ENCODE measurements at places on chromosomes 7 and 10.

GRCh38 chr7:106180721-106181120 is 68.6 kb upstream of the SYPL1 start:
- no peak for DNase-seq

- DNase-seq = no peak
Observed at GRCh38 chr7:17952387-17952786, 12.1 kb upstream of the SNX13 start.

DNA sequence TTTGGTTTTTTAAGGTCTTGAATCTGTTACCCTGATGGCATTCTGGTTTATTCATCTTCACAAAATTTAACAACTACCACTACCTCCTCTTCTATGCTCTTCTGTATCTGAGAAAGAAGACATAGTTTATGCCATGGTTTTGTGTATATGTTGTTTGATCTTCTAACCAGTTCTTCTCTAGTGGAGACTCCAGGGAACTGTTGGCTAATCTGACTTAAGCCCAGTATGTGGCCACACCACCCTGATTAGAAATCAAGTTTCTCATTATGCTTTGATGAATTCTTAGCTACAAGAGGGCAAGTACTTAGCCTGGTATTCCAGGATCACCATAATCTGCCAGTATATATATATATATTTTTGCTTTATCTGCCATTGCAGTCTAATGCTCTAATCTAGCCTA is 99.5 kb upstream of the MXI1 start:
- DNase-seq = no peak

GRCh38 chr10:24826009-24826408 is 102.3 kb upstream of the ARHGAP21 start:
- DNase-seq = no peak

DNA sequence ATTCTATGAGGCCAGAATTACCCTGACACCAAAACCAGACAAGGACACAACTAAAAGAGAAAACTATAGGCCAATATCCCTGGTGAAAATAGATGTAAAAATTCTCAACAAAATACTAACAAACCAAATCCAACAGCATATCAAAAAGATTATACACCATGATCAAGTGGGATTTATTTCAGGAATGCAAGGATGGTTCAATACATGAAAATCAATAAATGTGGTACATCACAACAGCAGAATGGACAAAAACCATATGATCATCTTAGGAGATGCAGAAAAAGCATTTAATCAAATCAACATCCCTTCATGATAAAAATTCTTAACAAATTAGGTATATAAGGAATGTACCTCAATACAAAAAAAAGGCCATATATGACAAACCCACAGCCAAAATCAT is 5.6 kb upstream of the SCART1 start:
- DNase-seq = no peak
